NB4 (cell line): ENCODE measurements at places on chromosomes 3 and 15.

DNA sequence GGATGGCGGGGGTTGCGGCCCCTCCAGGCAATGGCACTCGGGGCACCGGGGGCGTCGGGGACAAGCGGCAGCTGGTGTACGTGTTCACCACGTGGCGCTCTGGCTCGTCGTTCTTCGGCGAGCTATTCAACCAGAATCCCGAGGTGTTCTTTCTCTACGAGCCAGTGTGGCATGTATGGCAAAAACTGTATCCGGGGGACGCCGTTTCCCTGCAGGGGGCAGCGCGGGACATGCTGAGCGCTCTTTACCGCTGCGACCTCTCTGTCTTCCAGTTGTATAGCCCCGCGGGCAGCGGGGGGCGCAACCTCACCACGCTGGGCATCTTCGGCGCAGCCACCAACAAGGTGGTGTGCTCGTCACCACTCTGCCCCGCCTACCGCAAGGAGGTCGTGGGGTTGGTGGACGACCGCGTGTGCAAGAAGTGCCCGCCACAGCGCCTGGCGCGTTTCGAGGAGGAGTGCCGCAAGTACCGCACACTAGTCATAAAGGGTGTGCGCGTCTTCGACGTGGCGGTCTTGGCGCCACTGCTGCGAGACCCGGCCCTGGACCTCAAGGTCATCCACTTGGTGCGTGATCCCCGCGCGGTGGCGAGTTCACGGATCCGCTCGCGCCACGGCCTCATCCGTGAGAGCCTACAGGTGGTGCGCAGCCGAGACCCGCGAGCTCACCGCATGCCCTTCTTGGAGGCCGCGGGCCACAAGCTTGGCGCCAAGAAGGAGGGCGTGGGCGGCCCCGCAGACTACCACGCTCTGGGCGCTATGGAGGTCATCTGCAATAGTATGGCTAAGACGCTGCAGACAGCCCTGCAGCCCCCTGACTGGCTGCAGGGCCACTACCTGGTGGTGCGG is 1.9 kb downstream of the CHST2 start:
- peak; percentile 85 for DNase-seq

DNA sequence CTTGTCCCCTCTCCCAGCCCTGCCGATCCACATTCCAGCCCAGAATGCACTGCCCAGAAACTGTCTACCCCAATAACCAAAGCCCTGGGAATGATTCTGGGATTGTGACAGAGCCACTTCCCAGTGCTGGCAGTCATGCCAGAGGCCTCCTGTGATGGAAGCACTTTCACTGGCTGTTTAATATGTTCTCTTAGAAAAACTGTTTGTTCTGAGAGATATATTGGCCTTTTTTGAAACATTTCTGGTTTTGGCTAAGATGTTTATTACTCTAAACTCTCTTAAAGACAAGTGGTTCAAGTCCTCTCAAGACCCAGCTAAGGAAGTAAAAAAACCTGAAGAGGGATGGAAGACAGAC is 74.0 kb upstream of the HACD2 start:
- DNase-seq = no peak

DNA sequence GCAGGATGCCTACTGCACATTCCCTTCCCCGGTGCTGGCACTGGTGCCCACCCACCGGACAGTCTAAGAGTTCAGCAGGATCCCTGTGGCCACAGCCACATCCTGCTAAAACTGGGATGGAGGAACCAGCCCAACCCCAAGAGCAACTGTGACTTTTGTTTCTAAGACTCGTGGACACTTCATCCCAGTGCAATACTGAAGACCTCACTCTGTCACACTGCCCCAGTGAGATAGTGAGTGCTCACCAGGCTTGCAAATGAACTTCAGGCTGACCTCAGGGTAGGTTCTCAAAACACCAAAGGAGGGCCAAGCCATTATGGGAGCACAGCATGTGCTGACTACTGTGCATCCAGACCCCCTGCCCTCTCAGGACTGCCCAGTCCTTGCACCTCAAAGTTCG is 46.7 kb upstream of the MTMR14 start:
- no peak for DNase-seq

DNA sequence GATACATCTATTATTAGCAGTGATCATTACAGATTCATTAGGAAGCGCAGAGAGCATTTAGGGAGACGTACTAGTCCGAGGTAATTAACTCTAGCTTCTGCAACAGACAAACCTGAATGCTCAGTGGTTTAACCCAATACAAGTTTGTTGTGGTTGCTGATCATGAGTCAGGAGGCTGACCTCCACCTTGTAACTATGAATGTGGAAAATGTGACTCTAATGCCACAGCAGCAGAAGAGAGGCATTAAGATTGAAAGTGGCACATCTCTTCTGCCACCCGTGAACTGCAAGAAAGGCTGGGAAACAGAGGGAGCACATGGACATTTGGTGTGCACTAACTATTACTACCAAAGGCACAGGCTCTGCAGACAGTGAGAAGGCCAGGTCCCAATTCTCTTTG is 71.2 kb upstream of the C3orf80 start:
- no peak for DNase-seq

DNA sequence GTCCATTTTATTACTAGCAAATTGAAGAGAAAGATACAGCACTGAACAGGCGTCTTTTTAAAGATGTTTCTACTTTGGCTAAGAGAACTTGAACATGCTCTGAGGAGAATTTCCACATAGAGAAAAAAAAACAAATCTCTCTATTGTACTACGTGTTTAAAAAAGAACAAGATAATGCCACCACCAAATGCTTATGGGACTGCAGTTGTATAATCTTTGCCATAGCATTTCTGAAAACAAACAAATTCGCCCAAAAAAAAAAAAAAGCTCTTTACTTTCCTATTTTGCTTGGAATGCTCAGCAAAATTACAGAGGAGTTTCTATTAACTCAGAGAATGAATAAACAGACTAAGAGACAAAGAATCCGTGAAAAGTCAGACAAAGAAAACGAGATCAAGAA is 114.2 kb downstream of the CNTN3 start:
- DNase-seq = no peak

- DNase-seq = no peak
Measured at GRCh38 chr3:122395582-122395981, 11.6 kb downstream of the FAM162A start.

DNA sequence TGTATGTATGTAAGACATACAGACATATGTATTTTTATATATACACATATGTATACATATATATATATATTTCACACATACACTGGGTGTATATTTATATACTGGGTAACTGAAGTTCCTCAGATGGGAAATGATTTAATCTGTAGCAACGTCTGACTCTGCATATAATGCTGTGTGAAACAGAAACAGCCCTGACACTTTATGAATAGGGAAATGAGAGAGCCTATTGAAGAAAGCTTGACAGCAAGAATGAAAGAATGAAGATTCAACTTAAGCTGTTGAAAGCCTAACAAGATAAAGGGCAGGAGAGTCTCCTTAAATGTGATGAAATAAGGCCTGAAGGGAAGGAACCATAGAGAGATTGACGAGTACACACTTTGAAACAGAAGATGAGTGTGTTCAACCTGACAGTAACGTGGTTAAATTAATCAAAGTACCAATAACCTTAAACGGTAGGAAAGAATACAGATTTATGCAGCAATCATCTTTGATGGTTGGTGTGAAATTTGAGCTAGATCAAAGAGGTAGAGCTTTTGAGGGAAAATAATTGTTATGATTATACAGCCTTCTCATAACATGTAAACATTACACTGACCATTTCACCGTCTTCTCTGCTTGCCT is 169.9 kb downstream of the MECOM start:
- DNase-seq = no peak

GRCh38 chr3:60090548-60090947 is 1040.7 kb upstream of the CFAP20DC start:
- no peak for DNase-seq

DNA sequence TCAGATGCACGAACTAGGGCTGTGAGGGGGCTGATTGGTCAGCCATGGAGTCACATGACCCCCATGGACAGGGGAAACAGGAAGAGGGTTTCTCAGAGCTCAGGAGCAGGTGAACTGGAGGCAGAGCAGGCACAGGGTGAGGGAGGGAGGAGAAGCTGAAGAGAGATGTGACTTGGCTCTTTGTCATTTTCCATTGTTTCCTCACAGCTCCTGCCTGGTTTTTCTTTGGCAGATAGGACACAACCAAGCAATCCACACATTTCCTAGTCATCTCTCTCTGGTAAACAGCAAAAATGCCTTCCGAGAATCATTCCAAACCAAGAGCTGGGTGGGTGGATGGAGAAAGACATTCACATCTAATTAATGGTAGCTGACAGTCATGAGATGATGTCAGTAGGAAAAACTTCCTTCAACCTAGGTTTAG is 43.4 kb upstream of the LMCD1 start:
- no peak for DNase-seq

GRCh38 chr3:119211193-119211592 is 29.5 kb downstream of the B4GALT4 start:
- no peak for DNase-seq

- DNase-seq = no peak
Measured at GRCh38 chr3:165716592-165716991, 120.6 kb downstream of the BCHE start.

- DNase-seq = no peak
Measured at GRCh38 chr15:83192742-83193141, 14.9 kb downstream of the HDGFL3 start.

GRCh38 chr3:141561426-141562034 is 74.7 kb downstream of the RASA2 start:
- DNase-seq = peak; percentile 75

- DNase-seq = no peak
Measured at GRCh38 chr3:52280050-52280461, 1.6 kb upstream of the WDR82 start.

- DNase-seq = no peak
Measured at GRCh38 chr3:151526757-151527156, 65.9 kb upstream of the IGSF10 start.

GRCh38 chr3:116413319-116413718 is 32.0 kb downstream of the LSAMP start:
- DNase-seq = no peak

DNA sequence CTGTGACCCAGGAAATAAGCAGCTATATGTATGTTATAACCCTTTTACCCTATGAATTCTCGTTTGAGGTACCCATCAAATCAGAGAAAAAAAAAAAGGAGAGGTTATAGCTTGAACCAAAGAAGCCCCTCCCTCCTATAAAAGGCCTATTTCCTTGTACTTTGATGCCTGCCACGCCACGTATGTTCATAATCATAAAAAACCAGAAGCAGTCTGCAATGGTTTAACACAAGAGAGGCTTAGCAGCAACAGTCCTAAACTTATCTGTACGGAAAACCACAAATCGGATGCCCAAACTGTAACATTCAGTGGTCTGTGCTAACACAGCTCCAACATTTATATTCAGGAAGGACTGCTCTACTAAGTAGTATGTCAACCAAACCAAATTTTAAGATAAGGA is 21.2 kb downstream of the CCR8 start:
- DNase-seq = peak; percentile 54
